ENCODE measurements at places on chromosomes 7 and 10.
A peak's percentile ranks its signal among the peaks of the same experiment; 100 is the strongest.

GRCh38 chr10:100724531-100725027 lies 20.8 kb upstream of the PAX2 start:
- no peak for DNase-seq

- no peak for DNase-seq
Observed at GRCh38 chr10:117504562-117504961, 38.0 kb upstream of the EMX2 start.

GRCh38 chr10:36211856-36212255 lies 569.8 kb upstream of the FZD8 start:
- no peak for DNase-seq

- no peak for DNase-seq
Observed at GRCh38 chr10:46079831-46080585, 33.9 kb upstream of the MSMB start.

- DNase-seq = no peak
Observed at GRCh38 chr10:14500172-14500765, 169.5 kb upstream of the FRMD4A start.

GRCh38 chr7:50397971-50398324 lies 52.2 kb downstream of the FIGNL1 start:
- no peak for DNase-seq

DNA sequence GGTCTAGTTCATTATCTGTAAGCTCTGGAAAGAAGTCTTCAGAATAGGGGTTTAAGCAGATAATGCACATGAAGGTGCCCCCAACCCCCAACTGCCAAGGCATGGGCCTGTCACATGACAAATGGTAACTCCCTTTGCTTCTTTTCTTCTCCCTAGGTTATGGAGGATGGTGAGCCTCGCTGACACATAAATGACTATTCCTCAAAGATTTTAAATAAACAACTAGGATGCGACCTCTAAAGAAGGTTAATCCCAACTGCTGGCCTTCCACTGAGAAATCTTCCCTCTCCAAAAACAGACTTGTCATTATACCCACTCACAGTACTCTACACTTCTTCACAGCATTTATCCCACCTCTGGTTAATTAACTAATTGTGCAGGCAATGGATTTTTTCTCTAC lies 75.7 kb upstream of the FAM133B start:
- DNase-seq = no peak

DNA sequence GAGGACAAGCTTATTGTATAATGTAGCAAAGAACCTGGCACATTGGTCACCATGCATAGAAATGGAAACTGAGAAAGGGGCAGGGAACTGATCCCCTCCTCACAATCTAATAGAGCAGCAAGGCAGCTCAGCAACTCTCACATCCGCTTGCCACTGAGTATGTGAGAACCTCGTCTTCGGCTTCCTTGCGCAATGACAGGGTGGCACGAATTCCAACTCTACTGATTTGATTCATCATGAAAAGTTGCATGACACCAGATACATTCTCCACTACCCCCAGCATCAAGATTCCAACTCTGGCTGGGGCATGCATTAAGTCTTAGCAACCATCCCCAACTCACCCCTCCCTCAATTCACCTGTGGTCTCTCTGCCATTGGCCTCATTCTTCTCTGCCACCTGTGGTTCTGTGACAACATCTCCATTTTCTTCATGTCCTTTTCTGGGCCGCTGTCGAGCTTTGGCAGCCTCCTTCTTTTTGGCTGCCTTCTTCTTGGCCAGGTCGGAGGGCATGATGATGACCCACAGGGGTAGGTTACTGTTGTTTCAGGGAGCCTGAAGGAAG lies 976 bp downstream of the ABCF2 start:
- no peak for DNase-seq

GRCh38 chr10:44473146-44473545 lies 88.2 kb upstream of the CXCL12 start:
- no peak for DNase-seq

DNA sequence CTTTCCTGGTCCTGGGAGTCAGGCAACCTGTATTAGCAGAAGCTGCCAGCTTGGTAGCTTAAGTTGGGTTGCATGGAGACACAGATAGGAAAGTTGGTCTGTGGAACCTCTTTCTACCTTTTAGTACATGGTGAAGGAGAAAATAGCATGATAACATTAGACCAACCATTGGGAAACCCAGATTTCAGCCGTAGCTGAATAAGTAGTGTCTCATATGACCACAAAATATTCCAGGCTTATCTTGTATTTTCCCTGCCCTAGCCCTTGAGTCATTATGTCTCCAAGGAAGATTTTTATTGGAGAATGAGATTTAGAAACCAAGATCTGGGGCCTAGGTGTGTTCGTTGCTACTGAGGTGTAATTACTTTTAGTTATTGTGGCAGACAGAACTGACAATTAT lies 67.2 kb downstream of the CCSER2 start:
- DNase-seq = no peak

DNA sequence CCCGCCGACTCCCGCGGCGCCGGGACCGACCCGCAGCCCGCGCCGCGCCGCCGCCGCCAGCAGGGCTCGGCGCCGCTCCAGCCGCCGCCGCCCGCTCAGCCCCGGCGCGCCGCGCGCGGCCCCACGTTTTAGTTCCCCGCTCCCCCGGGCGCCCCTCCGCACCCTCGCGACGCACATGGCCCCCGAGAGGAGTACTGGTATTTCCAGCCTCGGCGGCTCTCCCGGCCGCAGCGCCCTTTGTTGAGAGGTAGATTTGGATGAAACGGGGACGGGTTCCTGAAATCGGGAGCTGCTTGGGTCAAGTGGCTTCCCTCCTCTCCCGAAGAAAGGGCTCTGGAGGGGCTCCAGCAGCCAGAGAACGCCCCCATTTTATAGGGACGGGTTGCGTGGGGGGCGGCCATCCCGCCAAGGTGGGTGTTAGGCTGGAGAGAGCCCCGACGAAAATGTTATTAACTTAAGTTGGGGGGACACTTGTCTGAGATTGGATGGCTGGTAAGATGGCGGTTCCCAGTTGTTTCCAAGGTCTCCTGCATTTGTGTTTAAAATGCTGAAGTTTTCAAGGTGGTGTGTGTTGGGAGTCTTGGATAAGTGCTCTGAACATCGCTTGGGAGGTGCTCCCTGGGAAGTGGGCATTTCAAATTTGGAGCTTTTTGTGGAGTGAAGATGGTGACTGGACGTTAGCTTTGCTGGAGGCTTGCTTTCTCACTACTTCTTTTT lies 1.2 kb downstream of the BMI1 start:
- DNase-seq = no peak

DNA sequence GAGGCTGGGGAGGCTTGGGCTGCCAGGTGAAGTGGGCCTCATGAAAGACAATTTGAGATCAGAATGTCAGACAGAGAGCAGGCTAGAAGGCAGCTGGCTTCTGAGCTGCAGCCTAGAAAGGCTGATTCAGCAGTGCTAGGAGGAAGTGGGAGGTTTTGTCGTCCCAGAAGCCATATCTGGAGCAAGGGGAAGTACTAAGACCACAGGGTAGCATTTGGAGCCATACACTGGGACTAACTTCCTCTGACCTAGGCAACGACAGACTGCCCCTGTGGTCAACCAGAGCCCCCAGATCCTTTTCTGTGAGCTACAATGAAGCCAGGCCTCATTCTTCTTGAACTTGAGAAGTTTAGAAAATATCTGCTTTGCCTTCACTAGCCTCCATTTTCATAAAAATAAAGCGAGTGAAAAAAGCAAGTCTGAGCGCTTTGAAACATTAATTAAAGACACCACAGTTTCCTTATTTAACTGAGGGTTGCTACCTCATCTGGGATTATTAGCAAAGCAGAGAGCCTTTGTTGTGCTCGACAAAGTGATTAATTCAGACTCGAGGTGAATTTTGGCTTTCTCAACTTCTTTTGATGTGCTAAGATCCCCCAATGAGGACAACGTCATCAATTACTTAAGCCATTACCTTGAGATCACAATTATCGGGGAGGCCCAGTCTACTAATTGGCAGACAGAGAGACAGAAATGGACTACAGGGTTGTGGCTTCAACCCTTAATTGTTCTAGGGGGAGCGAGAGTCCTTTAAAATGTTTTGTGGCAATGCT lies 26.6 kb downstream of the TBXAS1 start:
- no peak for DNase-seq

DNA sequence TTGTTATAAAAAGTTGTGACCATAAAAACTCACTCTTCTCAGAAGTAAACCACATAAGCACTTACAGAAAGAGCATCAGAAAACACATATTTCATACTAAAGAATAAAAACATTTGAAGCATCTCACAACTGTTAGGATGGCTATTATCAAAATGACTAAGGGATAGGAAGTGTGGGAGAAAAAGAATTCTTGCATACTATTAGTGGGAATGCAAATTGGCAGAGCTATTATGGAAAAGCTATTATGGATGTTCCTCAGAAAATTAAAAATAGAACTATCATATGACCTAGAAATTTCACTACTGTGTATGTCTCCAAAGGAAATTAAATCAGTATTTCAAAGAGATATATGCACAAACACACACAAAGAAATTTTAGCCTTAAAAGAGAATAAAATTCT lies 25.2 kb upstream of the POT1 start:
- DNase-seq = no peak

DNA sequence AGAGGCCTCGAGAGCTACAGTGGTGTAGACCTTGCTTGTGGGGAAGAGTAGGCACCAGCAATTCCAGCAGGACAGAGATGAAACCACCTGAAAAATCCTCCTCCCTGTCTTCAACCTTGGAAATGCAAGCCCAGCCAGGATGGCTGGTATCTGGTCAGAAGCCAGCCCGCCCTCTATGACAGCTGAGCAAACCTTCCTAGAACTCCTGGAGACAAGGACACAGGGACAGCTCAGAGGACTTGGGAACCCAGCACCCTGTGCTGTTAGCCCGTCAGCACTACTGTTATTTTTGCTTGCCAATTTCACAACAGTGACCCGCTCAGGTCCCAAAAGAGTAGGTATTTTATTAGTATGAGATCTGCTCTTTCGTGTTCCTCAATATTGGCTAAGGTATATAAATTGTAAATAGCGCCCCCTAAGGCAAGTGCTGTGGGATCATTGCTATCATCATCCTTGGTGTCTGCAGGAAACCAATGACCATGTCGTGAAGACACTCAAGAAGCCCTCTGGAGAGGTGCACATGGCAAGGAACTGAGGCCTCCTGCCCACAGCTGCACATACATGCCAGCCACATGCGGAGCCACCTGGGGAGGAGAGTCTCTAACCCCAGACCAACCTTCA lies 156.5 kb upstream of the CHST15 start:
- no peak for DNase-seq

DNA sequence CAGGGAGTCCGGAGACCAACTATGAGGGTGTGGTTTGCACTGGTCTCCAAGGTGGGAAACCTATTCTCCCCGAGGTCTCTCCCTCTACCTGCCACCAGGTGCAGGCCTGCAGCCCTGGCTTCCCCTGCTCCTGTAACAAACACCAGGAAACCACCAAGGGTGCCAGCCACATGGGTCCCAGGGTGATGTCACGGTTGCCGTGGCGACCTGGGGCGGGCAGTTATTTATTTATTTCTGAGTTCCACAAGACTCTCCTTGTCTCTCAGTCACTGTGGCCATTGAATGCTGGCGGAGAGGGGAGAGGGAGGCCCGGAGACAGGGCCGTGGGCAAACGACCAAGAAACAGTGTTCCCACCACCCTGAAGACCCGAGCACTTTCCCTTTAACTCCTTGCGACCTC lies 27.0 kb downstream of the MMD2 start:
- no peak for DNase-seq

GRCh38 chr7:13433946-13434345 lies 555.5 kb downstream of the ETV1 start:
- DNase-seq = no peak

- no peak for DNase-seq
Observed at GRCh38 chr10:72690071-72690755, 1.7 kb upstream of the MCU start.

DNA sequence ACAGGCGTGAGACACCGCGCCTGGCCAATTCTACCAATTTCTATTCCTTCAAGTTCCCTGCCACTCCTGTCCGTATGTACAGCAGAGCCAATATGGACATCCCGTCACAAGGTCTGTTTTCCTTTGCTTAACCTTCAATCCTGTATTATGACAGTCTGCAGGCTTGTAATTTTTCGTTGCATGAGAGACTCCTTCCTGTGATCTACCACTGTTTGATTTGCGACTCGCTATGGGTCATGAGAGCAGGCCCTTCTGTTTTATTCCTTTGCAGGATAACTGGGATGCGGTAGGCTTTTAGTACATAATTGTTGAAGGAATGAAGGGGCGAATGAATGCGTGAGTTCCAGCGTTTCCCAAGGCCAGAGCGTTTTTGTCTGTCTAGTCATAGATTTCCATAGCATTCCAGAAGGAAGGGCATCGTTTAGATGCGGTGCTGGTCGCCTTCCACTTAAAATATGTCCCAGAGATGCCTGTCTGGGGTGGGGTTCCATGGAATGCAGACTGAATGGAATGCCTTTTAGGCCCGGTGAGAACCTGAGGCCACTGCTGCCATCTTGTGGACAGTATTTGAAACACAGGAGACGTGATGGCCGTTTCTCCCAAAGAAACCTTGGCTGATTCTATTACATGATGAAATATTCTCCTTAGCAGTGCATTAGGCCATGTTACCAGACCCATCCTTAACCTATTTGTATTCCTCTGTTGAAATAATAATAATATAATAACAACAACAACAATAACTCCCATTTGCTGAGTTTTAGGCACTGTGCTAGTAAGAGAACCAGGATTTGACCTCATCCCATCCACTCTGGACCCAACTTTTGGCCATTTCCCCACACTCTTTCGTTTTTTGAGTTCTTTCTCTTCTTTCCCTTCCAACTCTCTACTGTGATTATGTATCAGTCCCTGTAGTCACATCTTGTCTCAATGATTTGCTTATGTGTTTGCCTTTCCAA lies 193.2 kb downstream of the MYOF start:
- peak; percentile 59 for DNase-seq

DNA sequence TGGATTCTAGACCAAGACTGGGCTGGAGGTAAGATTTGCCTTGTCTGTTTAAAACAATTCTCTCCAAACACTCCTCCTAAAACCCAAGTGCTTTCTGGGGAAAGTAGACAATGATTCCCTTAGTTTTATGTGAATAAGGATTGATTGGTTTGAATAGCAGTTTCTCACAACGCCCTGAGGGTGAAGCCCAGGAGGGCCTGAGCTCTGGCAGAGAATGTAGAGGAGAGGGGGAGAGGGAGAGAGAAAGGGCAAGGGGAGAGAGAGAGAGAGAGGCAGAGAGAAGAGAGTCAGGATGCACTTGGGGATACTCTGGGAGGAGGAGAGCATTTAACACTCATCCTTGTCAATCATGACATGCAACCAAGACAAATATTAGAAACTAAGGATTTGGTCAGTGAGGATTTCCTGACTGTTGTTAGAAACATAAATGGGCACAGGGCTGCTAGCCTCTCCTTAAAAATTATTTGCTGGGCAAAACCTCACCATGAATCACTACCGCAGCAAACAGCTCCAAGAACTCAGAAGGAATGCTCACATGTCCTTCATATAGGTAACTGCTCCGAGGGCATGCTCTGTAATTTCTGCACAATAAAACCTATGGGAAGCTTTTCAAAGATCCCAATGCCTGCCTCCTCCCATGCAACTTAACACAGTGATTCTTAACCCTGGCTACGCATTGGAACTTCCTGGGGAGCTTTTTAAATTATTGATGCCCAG lies 55.2 kb upstream of the RAPGEF5 start:
- no peak for DNase-seq

DNA sequence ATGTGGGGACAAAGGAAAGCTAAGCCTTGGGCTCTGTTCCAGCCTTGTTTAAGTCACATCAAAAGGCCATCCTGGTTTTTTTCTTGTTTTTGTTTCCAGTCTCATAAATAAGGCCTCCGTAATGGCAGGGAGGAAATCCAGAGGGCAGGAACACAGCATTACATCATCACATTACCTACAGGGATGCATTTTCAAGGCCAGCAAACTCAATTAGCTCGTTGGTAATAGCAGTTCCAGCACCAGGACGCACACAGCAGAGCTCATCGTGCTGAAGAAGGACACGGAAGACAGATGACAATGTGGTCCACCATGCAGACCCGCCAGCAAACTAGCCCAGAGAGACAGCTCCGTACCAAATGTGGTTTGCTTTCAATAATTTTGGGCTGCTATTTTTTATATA lies 1209.2 kb downstream of the TYW1 start:
- DNase-seq = no peak

Data from NCI-H1694 (cell line).